Activated CD4-positive, alpha-beta memory T cell treated with anti-CD3 and anti-CD28 coated beads for 36 hours (primary cell): ENCODE measurements at places on chromosomes 12 and 14. TPM values are rescaled to one million over a fixed set of nuclear protein-coding genes. Genes with fewer than 3 reads are reported as not detected.

Gene P2RX2
- not detected for total RNA-seq

Gene DGLUCY
- total RNA-seq: 58.1 TPM

Gene MIPOL1
- total RNA-seq: 0.14 TPM

Gene BDKRB1
- not detected for total RNA-seq

Gene SLIRP
- 138 TPM for total RNA-seq

Gene METTL1
- 32.0 TPM for total RNA-seq

GRCh38 chr12:16211731-16212130, 65.8 kb downstream of the SLC15A5 start:
- H3K4me1 ChIP-seq: no peaks in the 10 kb centered on the region
- no peak for DNase-seq
- H3K4me3 ChIP-seq: no peak overlapping the region
- H3K27ac ChIP-seq: no peak overlapping the region

- peaks cover 48% of the 10 kb centered on the region for H3K27me3 ChIP-seq
- H3K4me3 ChIP-seq: peak overlapping the region; percentile 18
- H3K4me1 ChIP-seq: peaks cover 14% of the 10 kb centered on the region
- H3K27ac ChIP-seq: no peak overlapping the region
Measured at GRCh38 chr12:51846271-51846691, 2.2 kb downstream of the FIGNL2 start.

GRCh38 chr14:27890259-27890658, 876.3 kb upstream of the FOXG1 start:
- H3K27ac ChIP-seq: no peak overlapping the region
- no peaks in the 10 kb centered on the region for H3K36me3 ChIP-seq
- no peak overlapping the region for H3K4me3 ChIP-seq
- DNase-seq: no peak
- H3K4me1 ChIP-seq: no peaks in the 10 kb centered on the region

GRCh38 chr12:113757221-113758002, 208.7 kb downstream of the RBM19 start:
- H3K4me1 ChIP-seq: no peaks in the 10 kb centered on the region
- H3K27me3 ChIP-seq: peaks cover 16% of the 10 kb centered on the region
- no peak overlapping the region for H3K27ac ChIP-seq
- H3K36me3 ChIP-seq: no peaks in the 10 kb centered on the region
- no peak for DNase-seq

DNA sequence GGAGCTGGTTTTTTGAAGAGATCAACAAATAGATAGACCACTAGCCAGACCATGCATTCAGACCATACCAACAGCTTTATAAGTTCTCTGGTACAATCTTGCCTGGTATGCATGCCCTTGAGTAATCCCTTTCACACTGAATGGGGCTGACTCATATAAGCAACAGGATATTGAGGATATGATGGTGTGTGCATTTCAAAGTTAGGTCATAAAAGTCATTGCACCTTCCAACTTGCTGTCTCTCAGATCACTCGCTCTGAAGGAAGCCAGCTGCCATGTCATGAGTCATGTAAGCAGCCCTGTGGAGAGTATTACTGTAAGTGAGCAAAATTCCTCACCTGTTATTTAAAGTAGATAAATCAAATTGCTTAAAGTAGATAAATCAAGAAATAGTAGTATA, 45.0 kb upstream of the OR6J1 start:
- DNase-seq: peak; percentile 48
- H3K36me3 ChIP-seq: peaks cover 4% of the 10 kb centered on the region
- peaks cover 41% of the 10 kb centered on the region for H3K27me3 ChIP-seq
- H3K4me1 ChIP-seq: peaks cover 8% of the 10 kb centered on the region

- H3K36me3 ChIP-seq: peaks cover 1% of the 10 kb centered on the region
- peaks cover 4% of the 10 kb centered on the region for H3K4me1 ChIP-seq
- no peak for DNase-seq
Measured at GRCh38 chr12:122051231-122051876, 27.2 kb upstream of the MLXIP start.

- no peaks in the 10 kb centered on the region for H3K4me1 ChIP-seq
- no peak overlapping the region for H3K27ac ChIP-seq
- no peaks in the 10 kb centered on the region for H3K36me3 ChIP-seq
- no peak for DNase-seq
Measured at GRCh38 chr12:104057771-104058197, 6.5 kb upstream of the HCFC2 start.

- no peaks in the 10 kb centered on the region for H3K27me3 ChIP-seq
- no peak overlapping the region for H3K27ac ChIP-seq
- H3K4me1 ChIP-seq: no peaks in the 10 kb centered on the region
Measured at GRCh38 chr12:125549836-125550235, 484.6 kb downstream of the AACS start.

- H3K27ac ChIP-seq: no peak overlapping the region
- DNase-seq: no peak
- H3K36me3 ChIP-seq: no peaks in the 10 kb centered on the region
- no peak overlapping the region for H3K4me3 ChIP-seq
Measured at GRCh38 chr14:59998564-59998963, 78.6 kb downstream of the LRRC9 start.

DNA sequence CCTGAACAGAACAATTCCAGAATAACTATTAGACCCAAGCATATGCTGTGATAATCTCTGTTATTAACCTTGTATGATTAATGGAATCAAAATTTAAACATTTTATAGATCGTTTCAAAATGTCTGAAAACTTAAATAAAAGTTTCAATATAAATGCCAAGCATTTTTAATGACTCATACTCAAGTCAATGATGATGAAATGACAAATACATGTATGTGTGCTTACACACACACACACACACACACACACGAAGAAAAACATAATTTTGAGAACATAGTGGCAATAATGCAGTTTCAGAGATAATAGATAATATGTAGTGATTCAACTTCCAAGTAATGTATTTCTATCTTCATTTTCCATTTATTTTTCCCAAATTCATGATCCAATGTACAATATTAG, 384.9 kb upstream of the FOXG1 start:
- H3K27me3 ChIP-seq: no peaks in the 10 kb centered on the region
- H3K4me1 ChIP-seq: no peaks in the 10 kb centered on the region
- no peak overlapping the region for H3K4me3 ChIP-seq
- DNase-seq: no peak
- H3K36me3 ChIP-seq: no peaks in the 10 kb centered on the region
- H3K27ac ChIP-seq: no peak overlapping the region

GRCh38 chr12:2335916-2336315, 283.1 kb downstream of the CACNA1C start:
- H3K27me3 ChIP-seq: peaks cover 9% of the 10 kb centered on the region
- DNase-seq: no peak
- no peaks in the 10 kb centered on the region for H3K4me1 ChIP-seq
- H3K27ac ChIP-seq: no peak overlapping the region
- H3K36me3 ChIP-seq: no peaks in the 10 kb centered on the region

DNA sequence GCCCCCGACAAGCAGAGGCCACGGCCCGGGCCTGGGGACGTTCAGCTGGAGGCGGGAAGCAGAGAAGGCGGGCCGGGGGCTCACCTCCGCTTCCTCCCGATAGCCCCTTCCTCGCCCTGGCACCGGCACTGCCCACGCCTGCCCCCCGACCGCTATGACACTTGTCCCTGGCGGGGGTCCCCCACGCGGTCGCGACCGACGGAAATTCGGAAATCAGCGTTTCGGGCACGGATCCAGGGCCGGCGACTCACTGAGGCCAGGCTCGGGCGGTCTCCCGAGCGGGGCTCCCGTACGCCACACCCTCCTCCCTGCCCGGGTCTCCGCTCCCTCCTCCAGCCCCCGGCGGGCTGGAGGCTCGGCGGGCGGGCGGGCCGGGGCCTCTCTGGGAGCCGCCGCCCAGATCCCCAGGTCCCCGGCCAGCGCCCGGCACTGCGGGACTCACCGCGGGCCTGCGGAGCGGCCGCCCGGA, 581 bp downstream of the PITPNM2 start:
- peaks cover 4% of the 10 kb centered on the region for H3K27me3 ChIP-seq
- peak overlapping the region; percentile 67 for H3K4me3 ChIP-seq
- peaks cover 6% of the 10 kb centered on the region for H3K36me3 ChIP-seq

DNA sequence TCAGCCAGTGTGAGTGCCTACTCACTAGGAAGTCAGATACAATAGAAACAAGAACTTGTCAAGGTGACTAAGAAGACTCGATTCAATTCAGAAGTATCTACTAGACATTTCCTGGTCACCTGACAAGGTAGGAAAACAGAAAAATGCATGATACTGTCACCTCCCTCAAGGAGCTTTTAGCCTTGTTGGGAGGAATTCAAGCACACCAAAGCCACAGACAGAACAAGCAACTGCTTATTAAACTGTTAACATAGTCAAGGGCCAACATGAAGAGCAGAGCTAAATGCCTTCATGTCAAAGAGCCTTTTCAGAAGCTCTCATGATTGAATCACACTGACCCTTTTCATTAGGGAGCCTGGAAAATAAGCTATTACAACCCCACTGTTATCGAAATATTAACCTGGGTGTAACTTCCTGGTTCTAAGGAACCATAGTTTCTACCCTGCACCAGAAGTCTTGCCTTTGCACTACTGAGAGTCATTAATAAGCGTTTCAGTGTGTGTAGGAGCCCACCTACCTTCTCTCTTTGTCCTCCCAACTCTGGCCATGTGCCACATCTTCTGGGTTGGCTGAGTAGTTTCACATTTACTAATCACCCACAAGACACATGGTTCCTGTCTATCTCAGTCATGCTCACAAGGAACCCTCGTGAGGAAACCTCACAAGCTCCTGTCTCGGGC, 31.0 kb upstream of the LGALS3 start:
- H3K36me3 ChIP-seq: no peaks in the 10 kb centered on the region
- H3K27me3 ChIP-seq: no peaks in the 10 kb centered on the region
- H3K4me3 ChIP-seq: no peak overlapping the region
- DNase-seq: peak; percentile 79
- H3K27ac ChIP-seq: peak overlapping the region; percentile 35

DNA sequence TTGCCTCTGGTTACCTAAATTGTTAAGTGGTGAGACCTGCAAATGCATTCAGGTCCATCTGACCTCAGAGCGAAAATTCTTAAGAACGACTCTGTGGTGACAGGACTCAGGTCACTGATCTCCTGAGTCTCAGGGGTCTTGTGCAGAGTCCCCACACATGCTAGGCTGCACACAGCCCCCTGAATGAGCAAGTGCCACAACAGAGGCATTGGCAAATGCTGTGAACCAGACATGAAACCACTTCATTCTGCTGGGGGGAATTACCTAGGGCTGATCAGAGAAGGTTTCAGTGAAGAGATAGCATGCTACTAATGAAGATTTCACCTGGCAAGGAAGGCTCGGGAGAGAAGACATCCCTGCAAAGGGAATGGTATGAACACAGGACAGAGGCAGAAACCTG, 281.6 kb downstream of the ITPR2 start:
- H3K4me3 ChIP-seq: no peak overlapping the region
- H3K27ac ChIP-seq: no peak overlapping the region
- H3K4me1 ChIP-seq: no peaks in the 10 kb centered on the region
- H3K36me3 ChIP-seq: peaks cover 46% of the 10 kb centered on the region
